CD4-positive, alpha-beta T cell treated with Interferon alpha-2 for 1 hour (primary cell): ENCODE measurements at places on chromosomes 1 and 21.

DNA sequence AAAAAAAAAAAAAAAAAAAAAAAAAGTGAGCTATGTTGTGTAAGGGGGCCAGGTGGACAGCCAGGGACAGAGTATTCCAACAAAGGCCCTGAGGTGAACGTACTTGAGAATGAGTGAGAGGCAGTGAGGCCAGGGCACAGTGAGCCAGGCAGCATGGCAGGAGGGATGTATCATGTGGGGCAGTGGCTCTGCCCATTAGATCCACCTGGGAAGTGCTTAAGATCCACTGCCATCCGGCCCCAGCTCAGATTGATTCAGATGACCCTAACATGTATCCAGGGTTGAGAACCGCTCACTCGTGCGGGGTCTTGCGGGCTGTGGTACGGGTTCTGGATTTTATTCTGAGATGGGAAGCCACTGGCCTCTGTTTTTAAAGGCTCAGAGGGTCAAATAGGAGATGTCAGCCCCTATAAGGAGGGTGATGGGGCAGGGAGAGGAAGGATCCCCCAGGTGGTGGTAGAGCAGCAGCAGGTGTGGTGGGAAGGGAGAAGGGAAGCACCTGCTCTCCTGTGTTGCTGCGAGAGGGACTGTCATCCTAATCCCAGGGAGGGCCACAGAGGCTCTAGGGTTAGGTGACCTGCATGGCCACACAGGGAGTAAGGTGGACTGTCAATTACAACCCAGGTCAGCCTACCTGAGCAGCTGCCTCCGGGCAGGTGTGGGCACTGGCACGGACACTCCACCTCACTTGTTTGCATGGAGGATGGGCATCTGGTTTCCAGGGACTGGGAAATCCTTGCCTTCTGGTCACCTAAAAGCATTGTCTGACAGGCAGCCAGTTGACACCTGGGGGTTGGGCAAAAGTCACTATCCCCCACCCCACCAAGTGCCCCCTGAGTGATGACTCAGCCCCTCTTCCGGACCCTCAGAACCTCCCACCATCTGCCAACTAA lies 31.6 kb downstream of the CDK18 start:
- DNase-seq: no peak

DNA sequence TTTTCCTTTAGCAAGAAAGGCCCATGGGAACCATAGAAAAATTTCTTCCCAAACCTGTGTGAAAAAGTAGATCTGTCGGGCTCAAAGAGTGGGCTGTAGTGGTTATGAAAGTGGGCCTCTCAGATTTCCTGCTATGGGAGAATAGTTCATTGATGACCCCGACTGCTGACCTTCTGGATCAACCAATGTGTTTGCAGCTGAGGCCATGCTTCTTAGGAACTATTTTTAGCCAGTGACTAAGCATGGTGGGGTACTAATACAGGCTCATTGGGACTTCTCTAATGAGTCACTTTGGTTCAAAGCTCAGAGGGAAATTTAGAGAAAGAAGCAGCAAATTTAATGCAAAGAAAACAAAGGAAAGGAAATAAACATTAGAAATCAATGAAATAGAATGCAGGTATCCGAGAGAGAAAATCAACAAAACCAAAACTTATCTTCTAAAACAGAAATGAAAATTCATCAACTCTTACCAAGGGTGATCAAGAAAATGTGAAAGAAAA lies 12.6 kb upstream of the PSMA5 start:
- no peak for DNase-seq

- DNase-seq: no peak
Measured at GRCh38 chr1:66475940-66476339, 58.0 kb upstream of the SGIP1 start.

DNA sequence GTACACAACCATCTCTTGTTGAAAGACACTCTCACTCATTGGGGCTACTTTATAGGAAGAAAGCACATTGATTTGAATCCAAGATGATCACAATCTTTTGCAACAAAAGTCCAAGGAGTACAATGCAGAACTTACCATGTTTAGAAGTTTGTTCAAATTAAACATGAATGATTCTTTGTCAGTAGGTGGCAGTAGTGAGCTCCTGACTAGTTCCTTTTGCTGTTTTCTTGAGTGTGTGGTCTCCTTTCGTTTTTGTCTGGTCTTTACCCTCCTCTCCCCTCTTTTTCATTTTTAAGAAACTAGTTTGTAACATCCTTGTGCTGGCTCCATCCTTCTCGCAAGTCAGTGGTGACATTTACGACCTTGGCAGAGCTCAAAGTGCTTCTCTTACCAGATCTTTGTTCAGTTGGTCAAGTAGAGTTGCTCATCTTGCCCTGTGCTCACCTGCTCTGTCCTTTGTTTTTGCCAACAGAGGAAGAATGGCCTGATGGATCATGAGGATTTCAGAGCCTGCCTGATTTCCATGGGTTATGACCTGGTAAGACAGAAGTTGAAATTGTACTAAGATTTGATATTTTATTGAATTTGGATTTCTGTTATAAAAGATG lies 35.7 kb upstream of the MTR start:
- no peak for DNase-seq

- DNase-seq: no peak
Measured at GRCh38 chr1:83857716-83858115, 141.2 kb downstream of the TTLL7 start.

GRCh38 chr1:36300526-36300925 lies 5.6 kb upstream of the SH3D21 start:
- no peak for DNase-seq

DNA sequence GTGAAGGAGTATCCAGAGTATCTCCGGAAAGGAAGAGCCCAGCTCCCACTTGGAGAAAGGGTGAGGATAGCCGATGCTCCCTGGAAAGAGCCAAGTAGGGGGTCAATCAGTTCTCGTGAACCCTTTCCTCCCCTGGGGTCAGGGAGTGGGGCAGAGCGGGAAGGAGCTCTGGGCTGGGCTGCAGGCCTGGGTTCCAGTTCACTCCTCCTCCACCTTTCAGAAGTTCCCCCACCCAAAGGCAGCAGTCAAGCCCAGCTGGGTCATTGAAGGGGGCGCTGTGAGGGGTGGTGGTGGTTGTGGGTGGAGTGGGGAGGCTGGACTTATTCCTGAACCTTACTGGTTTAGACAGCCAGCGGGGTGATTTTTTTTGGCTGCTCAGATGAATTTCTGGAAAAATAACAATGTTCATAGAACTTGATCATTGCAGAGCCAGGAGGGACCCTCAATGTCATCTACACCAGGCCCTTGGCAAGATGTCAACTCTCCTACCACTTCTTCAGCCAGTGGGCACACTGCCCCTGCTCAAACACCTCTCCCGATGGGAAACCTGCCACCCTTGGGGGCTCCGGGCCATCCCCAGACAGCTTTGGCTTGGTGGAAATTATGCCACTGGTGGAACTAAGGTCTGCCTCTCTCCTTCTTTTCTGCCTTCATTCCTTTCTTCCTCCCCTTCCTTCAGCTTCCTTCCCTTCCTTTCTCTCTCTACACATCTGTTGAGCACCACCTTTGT lies 235.8 kb downstream of the TRABD2B start:
- no peak for DNase-seq

DNA sequence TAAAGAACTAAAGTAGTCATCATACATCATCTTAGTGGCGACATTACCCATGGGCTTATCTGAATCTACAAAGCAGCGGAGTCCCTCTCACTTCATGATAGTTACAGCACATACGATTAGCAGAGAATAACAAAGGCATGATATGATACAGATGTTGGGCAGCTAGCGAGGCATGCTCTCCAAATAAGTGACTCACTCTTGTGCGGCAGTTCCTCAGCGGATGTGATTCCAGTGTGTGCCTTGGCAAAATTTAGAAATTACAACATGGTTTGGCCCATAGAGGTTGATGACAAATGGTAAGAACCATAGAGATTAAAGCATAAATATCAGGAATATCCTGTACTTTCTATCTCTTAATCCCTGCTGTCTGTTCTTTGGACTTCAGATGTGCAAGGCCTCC lies 48.1 kb upstream of the PAXBP1 start:
- no peak for DNase-seq

DNA sequence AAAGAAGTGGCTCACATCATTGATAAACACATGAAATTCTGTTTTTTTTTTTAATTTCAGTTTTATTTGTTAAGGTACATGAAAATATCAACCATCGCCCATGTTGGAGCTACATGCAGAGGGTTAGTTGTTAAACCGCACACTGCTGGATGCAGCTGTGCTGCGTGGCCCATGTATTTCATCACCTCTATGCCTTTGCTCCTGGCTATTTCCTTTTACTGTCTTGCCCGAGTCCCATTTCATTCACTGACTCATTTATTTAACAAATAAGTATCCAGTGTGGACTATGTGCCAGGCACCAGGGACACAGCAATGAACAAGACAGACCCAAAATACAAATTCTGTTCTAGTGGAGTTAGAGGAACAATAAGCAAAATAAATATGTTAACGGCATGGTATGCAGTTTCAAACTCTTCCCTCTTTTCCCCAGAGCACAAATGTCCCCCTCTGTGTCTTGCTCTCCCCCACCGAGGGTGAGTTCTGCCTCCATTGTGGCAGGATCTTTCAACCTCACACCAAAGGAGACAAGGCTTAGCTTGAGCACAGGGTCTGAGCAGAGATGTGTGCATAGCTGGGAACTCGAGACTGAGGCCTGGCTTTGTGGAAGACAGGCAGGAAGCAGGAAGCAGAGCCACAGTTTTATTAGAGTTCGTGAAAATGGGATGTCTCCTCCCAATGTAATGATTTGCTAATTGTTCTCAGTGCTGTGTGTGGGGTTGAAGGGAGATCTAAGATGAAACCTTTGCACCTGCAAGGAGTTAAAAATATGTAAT lies 44.6 kb downstream of the MAN1C1 start:
- no peak for DNase-seq

- DNase-seq: no peak
Measured at GRCh38 chr1:162276493-162276892, 100.2 kb downstream of the SPATA46 start.

- no peak for DNase-seq
Measured at GRCh38 chr1:227788271-227789083, 27.0 kb upstream of the PRSS38 start.

DNA sequence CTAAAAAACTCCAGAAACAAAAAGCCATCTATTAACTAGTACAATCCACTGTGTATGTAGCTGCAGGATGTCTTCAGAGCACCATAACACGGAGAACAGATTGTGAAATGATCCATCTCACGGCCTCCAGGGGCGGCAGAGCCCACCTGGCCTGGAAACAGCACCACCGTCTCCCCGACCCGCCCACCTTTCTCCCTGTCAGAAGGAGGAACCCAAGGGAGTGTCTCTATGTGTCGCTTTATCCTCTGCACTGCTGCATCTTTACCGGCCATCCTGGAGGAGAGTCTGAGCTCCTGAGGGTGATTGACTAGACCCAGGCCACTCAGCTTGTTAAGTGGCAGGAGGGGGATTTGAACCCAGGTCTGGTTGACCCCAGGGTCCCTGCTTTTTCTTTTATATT lies 405.0 kb downstream of the MATN1 start:
- DNase-seq: no peak

DNA sequence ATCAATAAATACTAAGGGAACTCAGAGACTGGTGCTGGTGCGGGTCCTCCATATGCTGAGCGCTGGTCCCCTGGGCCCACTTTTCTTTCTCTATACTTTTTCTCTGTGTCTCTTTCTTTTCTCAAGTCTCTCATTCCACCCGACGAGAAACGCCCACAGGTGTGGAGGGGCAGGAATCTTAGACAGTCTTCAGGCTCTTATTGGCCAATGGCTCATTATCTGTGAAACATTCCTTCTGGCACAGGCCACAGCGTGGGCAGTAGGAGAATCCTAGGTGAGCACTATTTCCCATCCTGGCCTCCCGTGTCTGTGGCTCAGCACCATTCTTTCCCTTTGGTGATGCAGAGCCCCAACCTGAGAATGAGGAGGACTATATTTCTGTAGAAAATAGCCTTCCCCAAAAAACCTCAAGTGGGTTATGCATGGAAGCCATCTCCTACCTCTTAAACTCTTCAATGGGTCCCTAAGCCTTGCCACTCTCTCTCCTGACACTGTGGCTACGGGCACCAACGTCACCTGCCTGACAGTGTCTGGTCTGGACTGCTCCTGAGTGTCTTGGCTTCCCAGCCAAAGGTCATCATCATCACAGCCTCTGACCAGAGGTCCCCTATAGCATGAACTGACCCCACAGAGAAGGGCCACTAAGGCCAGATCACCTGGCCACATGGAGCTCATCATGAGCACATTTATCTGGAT lies 6.2 kb upstream of the SLAMF1 start:
- no peak for DNase-seq

DNA sequence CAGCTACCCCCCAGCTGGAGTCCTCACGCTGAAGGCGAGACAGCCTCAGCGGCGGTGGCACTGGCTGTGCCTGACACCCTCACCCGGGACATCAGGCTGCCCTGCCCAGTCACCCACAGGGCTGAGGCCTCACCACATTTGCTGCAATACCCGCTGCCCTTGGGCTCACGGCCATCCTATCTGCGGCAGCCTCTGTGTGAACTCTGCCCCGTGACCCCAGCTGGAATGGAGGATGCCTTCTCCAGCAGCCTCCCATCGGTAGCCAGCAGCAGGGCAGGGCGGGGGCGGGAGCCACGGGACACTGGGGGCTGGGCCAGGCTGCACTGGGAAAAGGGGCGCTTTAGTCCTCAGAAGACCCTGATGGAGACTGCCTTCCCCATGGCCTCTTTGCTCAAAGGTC lies 112.4 kb upstream of the ZBTB40 start:
- no peak for DNase-seq

DNA sequence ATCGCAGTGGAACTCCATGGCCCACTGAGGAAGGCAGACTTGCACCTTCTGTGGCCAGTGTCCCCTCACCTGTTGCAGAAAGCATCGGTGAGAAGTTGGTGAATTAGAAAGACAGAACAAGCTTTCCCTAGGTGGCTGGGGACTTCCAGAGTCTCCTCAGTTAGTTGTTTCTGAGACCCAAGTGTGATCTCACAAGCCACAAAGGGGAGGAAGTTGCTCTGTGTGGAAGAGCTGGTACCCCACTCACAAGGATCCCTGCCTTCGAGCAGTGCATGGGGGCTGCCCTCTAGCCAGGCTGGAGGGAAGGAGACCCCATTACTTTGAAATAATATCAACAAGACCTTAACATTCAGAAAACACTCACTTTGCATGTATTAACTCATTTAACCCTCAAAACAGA lies 2.1 kb downstream of the PRELP start:
- DNase-seq: no peak

GRCh38 chr1:6108937-6109614 lies 63.4 kb downstream of the KCNAB2 start:
- peak; percentile 50 for DNase-seq

GRCh38 chr1:244394826-244395765 lies 56.6 kb downstream of the ADSS2 start:
- no peak for DNase-seq

- DNase-seq: peak; percentile 86
Measured at GRCh38 chr1:206581571-206581981, 30.7 kb downstream of the EIF2D start.

GRCh38 chr1:9510130-9510529 lies 29.1 kb upstream of the SLC25A33 start:
- DNase-seq: no peak
